ENCODE measurements at places on chromosomes 1 and 21.

DNA sequence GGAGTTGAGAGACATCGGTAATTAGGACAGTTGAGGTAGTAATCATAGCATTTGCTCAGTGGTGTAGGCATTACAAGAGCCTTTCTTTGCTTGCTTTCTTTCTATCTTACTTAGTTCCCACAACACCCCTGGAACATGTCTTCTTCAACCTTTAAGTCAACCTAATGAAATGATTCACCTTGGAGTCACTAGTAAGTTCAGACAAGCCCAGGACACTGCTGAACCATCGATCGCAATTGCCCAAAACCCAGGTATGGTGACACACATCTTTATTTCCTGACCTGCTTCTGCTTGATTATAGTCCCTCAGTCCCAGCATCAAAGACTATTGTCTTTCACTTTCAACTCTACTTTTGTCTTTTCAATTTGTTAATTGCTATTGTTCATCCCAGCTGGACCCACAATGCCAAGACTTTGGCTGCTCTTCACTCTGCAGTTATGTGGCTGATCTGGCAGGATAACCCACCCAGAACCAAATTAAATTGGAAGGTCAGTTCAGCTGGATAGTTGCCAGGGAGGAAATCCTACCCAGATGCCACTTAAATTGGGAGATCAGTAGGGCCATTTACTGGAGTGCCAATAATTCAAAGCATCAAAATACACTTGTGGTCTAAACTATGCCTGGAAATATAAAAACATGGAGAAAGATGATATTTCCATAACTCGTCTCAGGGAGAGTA is 272.9 kb downstream of the RWDD3 start:
- no peak for DNase-seq

DNA sequence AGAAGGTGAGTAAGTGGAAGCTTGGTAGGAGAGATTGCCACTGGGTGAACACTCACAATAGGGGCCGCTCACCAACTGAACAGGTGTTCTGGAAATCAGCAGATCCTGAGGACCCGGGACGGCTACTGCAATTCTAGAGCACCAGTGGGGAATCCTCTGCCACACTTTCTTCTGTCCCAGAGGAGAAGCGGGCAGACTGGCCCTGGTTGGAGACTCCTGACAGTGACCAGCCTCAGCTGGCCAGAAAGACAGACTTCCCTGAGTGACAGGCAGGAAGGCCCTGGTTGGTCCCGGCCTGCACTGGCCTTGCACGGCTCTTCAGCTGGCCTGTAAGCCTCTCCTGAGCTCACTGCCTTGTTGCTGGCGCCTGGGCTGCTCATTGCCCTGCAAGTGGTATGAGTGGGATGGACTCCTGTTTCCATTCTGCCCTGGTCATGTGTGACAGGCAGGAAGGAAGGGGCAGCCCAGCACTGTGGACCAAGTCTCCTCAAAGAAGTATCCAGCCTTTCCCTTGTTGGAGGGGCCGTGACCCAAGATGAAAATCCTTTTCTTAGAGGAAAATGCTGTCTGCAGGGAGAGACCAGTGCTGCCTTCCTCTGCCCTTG is 34.5 kb downstream of the MAN1C1 start:
- DNase-seq, result no peak

GRCh38 chr1:110580244-110580643 is 25.9 kb downstream of the KCNA2 start:
- DNase-seq, result no peak

DNA sequence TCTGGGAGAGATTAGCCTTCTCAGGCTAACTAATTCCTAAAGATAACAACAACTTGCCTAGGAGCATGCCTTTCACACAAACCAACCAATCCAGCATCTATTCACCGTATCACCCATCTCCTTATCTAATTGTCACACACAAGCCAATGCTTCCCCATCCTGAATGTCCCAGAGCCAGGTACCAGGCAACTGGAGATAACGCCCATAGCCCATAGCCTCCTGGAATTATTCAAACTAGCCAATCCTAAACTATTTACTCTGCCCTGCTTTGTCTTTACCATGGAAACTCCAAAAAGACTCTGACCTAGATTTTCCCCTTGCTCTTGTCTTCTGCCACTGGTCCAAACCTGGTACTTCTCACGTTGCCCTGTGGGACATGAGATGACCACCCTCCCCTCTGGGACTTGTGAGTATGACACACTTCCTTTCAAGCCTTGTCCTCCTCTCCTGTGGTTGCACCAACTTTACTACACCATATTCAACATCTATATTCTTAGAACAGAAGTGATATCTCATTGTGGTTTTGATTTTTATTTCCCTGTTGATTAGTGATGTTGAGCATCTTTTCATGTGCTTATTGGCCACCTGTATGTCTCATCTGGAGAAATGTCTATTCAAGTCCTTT is 8.8 kb upstream of the ATG4C start:
- DNase-seq, result no peak

DNA sequence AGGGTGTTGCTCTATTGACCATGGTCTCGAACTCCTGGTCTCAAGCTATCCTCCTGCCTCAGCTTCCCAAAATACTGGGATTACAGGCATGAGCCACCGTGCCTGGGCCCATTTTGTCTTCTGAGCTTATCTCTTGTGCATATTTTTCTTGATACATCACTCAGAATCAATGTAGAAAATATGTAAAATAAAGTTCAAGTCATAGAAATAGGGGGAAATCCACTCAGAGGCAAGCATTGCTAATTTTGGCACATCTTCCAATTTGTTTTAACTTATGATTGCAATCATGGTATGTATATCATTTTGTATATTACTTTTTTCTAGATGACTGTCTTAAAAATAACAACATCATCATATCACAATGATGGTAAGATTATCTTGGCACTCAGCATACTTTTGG is 21.6 kb downstream of the RIT1 start:
- no peak for DNase-seq

DNA sequence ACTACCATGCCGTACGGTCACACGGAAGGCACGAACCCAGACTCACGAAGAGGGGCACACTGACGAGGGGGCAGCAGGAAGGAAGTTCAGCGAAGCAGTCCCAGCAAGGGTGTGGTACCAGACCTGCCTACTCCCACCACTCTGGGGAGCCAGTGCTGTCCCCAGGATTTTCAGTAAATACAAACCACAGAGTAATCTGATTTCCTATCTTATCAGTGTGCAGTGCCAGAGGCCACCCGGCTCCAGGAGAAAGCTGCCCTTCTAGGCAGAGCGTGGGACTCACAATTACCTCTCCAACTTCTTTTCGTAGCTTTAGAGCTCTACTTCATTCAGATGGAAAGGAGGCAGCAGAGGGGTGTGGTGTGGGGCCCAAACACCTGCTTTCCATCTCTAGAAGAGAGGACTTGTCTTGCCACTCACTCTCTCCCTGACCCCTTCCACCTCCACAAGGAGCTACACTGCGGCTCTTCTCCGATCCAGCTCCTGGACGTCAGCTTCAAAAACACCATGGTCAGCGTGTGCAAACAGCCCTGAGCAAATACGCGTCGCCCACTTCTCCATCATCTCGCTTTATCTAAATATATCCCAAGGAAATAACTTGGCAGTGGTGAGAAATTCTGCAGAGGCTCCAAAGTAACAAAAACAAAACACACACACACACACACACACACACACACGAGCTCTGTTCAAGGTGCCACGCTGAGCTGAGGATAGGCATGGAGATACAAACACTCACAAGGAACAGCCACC is 98.5 kb downstream of the MRPL37 start:
- DNase-seq, result peak; percentile 33

DNA sequence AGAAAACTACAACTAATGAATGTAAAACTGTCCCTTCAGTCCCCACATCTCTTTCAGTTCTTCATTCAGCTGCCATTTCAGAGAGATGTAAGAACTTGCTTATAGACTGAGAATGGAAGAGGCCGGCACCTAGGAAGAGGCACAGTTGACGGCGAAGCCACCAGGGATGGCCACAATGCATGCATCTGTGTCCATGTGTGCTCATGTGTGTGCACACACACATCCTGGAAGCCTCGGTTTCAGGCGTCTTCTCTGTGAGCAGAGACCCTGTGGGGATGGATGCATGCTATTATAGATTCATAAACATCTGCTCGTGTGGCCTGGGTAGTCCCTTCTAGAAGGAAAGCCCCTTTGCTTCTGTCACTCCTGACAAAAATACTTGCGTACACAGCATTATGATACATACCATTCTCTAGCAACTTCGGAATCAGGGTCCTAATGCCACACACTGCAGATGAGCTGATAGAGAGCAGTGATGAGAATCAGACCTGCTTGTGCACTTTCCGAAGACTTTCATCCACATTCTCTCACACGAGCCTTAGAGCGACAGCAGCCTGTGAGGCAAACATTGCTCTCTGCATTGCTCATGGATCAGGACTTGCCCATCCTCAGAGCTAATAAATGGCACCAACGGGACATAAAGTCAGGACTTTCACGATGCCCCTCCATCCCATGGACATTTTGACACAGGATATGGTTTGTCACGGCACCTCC is 12.4 kb upstream of the GPR61 start:
- DNase-seq, result no peak

GRCh38 chr1:47738560-47739182 is 258.5 kb downstream of the TRABD2B start:
- peak; percentile 82 for DNase-seq

DNA sequence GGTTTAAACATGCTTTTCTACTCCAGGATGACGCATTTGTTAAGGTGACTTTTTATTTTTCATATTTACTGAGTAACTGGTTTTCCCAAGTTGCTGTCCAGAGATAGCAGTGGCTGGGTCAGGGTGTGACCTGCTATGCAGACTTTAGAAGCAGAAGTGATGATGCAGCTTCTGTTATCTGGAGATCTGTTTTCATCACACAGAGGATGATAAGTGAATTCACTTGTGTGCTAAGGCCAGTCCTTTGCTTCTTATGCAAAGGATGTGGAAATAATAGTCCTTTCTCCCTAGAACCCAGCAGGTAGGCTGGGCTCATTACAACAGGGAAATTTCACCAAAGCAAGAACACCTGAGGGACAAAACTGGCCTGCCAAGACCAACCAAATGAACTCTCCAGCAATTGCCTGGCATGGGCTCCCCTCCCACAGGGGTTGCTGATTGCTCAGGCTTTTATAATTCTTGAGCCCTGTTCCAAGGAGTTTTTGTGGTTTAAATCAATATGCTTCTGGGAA is 97.8 kb upstream of the LPGAT1 start:
- no peak for DNase-seq

- no peak for DNase-seq
Observed at GRCh38 chr1:8731162-8731561, 86.3 kb downstream of the RERE start.

DNA sequence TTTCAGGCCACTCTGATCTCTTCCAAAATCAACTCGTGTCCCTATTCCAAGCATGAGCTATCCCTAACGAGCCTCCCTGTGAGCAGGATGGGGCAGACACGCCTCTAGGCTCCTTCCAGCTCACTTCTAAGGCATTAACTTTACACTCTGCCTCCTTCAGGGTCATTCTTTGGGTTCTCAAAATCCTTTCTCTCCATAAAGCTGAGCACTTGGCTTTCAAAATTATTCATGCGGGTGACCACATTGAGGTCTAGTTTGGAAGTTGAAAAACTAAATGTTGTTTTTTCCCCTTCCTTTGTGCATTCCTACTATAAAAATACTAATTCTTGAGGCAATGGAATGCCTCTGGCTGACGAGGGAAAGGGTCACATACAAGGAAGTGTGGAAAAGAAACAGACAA is 33.5 kb upstream of the BMP8B start:
- no peak for DNase-seq

- no peak for DNase-seq
Observed at GRCh38 chr1:184385865-184386311, 941 bp upstream of the C1orf21 start.

DNA sequence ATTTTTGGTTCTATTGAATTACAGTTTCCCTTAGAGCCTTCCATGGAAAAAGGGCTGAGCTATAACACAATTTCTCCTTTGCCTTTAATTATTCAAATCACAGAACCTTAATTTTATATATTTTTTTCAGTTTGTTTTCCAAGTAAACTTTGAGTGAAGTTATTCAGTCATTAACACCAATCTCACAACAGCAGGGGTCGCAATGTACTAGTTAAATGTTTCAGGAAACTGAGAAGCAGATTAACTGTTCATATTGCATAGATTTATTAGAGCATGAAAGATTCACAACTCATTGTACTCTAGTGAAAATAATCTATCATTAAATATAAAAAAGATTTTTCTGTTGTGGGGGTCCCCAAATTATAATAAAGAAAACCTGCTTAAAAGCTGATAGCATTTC is 64.1 kb downstream of the KIFAP3 start:
- DNase-seq, result peak; percentile 82

DNA sequence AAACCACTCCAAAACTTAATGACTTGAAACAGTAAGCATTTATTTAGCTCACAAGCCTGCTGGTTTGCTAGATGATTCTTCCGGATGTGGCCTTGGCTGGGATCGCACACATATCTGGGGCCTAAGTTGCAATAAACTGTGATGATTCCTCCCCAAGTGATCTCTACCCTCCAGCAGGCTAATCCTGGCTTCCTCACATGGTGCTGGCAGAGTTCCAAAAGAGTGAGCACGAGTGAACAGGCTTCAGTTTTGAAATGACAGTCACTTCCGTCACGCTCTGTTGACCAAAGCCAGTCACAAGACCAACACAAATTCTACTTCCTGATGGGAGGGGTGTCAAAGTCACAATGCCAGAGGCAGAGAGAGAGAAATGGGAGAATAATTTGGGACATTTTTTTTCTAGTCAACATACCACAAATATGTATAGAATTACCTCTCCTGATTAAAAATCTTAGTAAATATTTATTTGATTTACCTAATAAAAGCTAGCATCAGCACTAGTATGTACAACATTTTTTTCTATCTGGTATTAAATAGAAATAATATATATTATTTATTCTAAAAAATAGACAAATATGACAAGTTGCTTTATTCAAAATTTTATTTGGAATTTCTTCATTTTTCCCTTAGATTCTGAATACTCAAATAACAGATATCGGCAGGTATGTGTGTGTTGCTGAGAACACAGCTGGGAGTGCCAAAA is 292.7 kb downstream of the TPR start:
- peak; percentile 85 for DNase-seq

DNA sequence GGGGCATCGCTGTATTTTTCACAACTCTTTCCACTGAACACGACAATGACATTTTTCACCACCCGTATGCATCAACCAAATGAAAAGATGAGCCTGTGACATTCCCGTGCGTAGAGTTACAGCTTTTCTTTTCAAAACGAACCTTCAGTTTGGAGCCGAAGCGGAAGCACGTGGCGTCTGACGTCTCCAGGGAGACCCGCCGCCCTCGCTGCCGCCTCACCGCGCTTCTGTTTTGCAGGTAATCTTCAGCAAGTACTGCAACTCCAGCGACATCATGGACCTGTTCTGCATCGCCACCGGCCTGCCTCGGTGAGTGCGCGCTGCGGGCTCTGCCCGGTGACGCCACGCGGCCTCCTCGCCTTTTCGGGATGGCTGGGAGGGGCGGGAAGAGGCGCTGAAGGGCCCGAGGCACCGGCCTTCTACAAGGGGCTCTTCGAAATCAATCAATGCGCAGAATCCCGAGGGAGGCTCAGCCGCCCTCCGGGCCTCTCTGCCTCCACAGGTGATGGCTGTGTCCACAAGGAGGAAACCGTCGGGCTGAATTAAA is 32.6 kb downstream of the PDE9A start:
- DNase-seq, result no peak

- no peak for DNase-seq
Observed at GRCh38 chr1:224751624-224752311, 135.7 kb downstream of the CNIH3 start.

All from cardiac muscle cell (in vitro differentiated cells and primary cell).